ENCODE measurements at places on chromosomes 1 and 21. TPM values are rescaled to one million over a fixed set of nuclear protein-coding genes. Genes with fewer than 3 reads are reported as not detected.

PLPPR5 gene
- total RNA-seq = not detected

NOL9 gene
- total RNA-seq = 11.7 TPM

LRRC53 gene
- total RNA-seq = not detected

SAMD11 gene
- 11.7 TPM for total RNA-seq

HSD3B2 gene
- not detected for total RNA-seq

HCN3 gene
- 1.2 TPM for total RNA-seq

LCE2B gene
- total RNA-seq = not detected

ZNF697 gene
- 8.2 TPM for total RNA-seq

TMPRSS3 gene
- total RNA-seq = not detected

OR6K3 gene
- not detected for total RNA-seq

PSRC1 gene
- 5.3 TPM for total RNA-seq

FCGR1A gene
- not detected for total RNA-seq

LRRC7 gene
- not detected for total RNA-seq

RPTN gene
- not detected for total RNA-seq

POMGNT1 gene
- total RNA-seq = 35.9 TPM

KRTAP13-2 gene
- not detected for total RNA-seq

CFAP74 gene
- total RNA-seq = not detected

CD101 gene
- total RNA-seq = 0.09 TPM

Data from pericardium fibroblast (primary cell).